ENCODE measurements at places on chromosomes 4 and X.

DNA sequence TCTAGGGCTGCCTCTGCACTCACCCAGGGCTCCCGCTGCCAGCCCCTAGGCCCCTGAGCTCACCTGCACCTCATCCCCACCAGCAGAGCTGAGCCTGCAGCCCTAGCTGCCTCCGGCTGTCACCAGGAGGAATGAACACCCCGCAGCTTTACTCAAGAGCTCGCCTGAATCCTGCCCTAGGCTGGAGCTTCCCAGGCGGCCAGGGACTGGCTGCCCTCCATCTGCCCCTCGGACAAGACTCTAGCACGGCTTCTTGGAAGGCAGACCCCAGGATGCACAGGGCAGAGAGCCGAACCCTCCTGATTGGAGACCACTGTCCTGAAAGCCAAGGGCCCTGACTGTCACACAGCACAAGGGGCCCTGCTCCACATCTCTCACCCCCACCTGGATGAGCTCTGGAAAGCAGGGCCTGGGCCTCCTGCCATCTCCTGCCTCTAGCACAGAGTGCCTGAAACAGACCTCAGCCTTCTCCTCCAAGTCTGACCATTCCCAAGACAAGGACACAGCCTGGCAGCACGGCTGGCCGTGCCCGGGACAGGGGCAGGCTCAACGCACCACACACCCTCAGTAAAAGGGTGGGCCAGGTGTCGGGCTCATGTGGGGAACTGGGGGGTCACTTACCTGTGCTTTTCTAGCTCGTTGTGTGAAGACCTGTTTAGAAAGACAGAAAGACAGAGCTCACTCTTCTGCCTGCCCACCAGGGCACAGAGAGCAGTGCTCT, 4.4 kb downstream of the MXD4 start:
- no peak for DNase-seq

DNA sequence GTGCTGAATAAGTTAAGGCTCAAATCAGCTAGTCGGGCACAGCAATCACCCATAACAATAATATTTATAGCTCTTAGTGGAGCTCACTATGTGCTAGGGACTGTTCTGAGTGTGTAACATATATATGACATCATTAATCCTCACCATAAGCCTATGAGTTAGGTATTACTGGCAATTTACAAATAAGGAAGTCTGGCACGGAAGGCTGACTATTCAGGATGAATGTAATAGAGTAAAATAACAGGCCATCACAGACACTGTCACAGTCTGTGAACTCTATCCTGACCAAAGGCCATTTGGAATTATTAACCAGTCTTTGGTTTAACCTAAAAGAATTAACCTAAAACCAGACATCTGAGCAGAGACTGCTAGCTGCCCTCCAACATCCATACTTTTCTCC, 119.3 kb downstream of the C4orf51 start:
- DNase-seq: no peak

DNA sequence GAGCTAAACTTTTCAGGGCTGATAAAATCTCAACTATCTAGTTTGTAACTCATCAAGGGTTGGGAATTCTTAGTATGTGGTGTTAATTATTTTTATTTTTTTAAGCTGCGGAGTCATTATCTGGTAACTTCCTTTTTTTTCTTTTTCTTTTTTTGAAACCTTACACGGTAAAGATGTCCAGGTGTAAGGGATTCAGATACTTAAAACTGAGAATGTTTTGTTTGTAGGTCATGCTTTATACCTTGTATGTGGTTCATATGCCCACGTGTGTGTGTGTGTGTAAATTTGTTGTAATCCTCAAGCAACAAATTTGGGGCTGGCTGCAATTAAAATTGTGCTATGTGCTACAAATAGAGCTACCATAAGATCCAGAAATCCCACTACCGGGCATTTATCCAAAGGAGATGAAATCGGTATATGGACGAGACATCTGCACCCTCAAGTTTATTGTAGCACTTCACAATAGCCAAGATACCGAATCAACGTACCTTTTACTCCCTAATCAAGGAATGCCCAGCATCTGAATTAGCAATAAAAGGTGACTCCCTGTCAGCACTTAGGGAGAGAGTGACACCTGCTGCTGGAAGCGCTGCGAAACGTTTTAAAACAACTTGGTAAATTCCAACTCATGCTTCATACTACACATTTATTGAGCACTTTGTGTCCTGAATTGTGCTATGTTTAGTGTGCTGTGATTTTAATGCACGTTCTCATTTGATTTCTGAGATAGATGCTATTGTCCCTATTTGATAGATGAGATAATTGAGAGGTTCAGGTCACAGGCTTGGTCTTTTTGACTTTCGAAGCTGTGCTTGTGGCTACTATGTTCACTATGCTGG, 16.1 kb downstream of the MSMO1 start:
- peak; percentile 28 for DNase-seq

- peak; percentile 53 for DNase-seq
These were observed 68.6 kb downstream of the NHS start for GRCh38 chrX:17443556-17443955.

All from fibroblast of skin of right biceps (primary cell).